CD4-positive, alpha-beta memory T cell (primary cell): ENCODE measurements at places on chromosomes 1 and 21. TPM values are rescaled to one million over a fixed set of nuclear protein-coding genes. Genes with fewer than 3 reads are reported as not detected.

Gene CELA3B
- total RNA-seq, result not detected

Gene CRYAA
- total RNA-seq, result not detected

Gene SHE
- total RNA-seq, result not detected

Gene FH
- total RNA-seq, result 21.0 TPM

Gene PADI6
- total RNA-seq, result not detected

GRCh38 chr1:205656236-205656635 lies 24.1 kb downstream of the SLC45A3 start:
- H3K4me3 ChIP-seq, result no peak overlapping the region
- H3K36me3 ChIP-seq, result no peaks in the 10 kb centered on the region
- no peaks in the 10 kb centered on the region for H3K27me3 ChIP-seq
- no peak overlapping the region for H3K27ac ChIP-seq
- no peak for DNase-seq

DNA sequence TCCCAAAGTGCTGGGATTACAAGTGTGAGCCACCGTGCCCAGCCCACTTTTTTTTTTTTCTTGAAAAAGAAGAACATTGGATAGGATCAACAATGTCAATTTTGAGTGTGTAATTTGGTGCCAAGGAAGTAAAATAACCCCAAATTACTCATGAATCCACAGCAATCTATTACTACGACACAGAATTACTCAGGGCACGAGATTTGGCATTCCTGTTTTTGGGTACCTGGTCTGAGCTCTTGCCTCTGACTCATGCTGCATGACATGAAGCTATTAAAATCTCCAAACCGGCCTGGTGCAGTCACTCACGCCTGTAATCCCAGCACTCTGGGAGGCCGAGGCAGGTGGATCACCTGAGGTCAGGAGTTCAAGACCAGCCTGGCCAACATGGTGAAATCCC lies 10.4 kb downstream of the RNF19B start:
- H3K27ac ChIP-seq, result no peak overlapping the region
- H3K4me1 ChIP-seq, result peaks cover 41% of the 10 kb centered on the region
- no peaks in the 10 kb centered on the region for H3K36me3 ChIP-seq
- no peak overlapping the region for H3K4me3 ChIP-seq
- DNase-seq, result no peak

- no peaks in the 10 kb centered on the region for H3K27me3 ChIP-seq
- no peaks in the 10 kb centered on the region for H3K36me3 ChIP-seq
- H3K27ac ChIP-seq, result no peak overlapping the region
- no peak overlapping the region for H3K4me3 ChIP-seq
These were observed 192.3 kb upstream of the ADGRL4 start for GRCh38 chr1:79198832-79199231.

- peak; percentile 51 for DNase-seq
- H3K4me1 ChIP-seq, result no peaks in the 10 kb centered on the region
- no peaks in the 10 kb centered on the region for H3K36me3 ChIP-seq
- H3K27me3 ChIP-seq, result no peaks in the 10 kb centered on the region
These were observed 4.6 kb upstream of the CLCA2 start for GRCh38 chr1:86419277-86419903.

- H3K27me3 ChIP-seq, result no peaks in the 10 kb centered on the region
- no peak overlapping the region for H3K27ac ChIP-seq
- peaks cover 51% of the 10 kb centered on the region for H3K36me3 ChIP-seq
- H3K4me3 ChIP-seq, result no peak overlapping the region
- no peak for DNase-seq
- H3K4me1 ChIP-seq, result no peaks in the 10 kb centered on the region
These were observed 35.0 kb downstream of the MYSM1 start for GRCh38 chr1:58664881-58665280.

DNA sequence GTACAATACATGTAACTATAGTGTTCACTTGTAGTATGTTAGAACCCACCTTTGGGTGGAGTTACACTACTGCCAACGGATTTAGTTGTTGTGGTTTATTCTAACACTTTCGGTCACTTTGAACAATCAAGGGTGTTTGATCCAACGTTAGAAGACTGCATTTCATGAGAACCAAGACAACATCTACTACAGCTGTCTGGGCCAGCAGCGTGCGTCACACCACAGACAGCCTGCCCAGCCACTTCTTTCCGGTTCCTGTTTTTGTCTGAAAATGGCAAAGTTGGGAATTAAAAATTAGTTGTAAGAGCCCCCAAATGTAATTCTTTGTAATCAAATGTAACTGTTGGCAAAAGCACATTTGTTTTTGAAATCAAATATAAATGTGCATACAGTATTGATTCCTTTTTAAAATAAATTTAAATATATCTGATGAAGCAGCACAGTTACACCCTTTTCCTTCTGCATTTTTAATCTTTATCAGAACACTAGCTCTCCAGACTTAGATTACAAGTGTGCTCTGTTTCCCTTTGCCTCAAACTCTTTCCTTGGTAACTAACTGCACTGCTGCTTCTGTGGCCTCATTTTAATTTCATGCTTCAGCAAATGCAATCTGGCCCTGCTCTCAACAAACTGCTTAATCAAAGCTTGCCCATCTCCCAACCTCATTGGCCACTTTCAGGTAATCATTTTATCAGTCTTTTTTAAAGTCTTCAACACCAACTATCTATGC lies 86.6 kb upstream of the DPH5 start:
- peaks cover 42% of the 10 kb centered on the region for H3K4me1 ChIP-seq
- H3K36me3 ChIP-seq, result no peaks in the 10 kb centered on the region
- H3K27me3 ChIP-seq, result no peaks in the 10 kb centered on the region
- DNase-seq, result peak; percentile 88
- H3K4me3 ChIP-seq, result peak overlapping the region; percentile 3
- H3K27ac ChIP-seq, result peak overlapping the region; percentile 60

- H3K27ac ChIP-seq, result no peak overlapping the region
- DNase-seq, result no peak
- no peaks in the 10 kb centered on the region for H3K27me3 ChIP-seq
- H3K4me1 ChIP-seq, result peaks cover 58% of the 10 kb centered on the region
These were observed 117.2 kb downstream of the SLC25A24 start for GRCh38 chr1:108082738-108083562.

DNA sequence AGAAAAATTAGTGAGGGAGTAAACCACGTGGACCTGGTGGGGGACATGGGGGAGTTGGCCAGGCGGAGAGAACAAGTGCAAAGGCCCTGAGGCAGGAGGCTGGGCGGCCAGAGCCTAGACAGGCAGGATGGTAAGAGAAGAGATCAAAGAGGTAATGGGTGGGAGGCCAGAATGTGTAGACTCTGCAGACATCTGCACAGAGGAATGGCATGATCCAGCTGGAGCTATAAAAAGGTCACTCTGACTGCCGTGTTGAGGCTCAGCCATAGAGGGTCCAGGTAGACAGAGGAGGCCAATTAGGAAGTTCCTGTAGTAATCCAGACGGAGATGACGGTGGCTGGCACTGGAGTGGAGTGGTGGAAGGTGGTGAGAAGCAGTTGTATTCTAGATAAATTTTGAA lies 3.6 kb downstream of the H6PD start:
- no peaks in the 10 kb centered on the region for H3K27me3 ChIP-seq
- no peak for DNase-seq
- H3K36me3 ChIP-seq, result no peaks in the 10 kb centered on the region
- H3K27ac ChIP-seq, result no peak overlapping the region
